Ovary (tissue), 10 donors: ENCODE measurements at places on chromosomes 4 and X.

GRCh38 chr4:87354168-87355102 lies 31.8 kb upstream of the HSD17B13 start:
- no peaks in the 10 kb centered on the region for H3K4me1 ChIP-seq
- no peak overlapping the region for H3K27ac ChIP-seq
- H3K36me3 ChIP-seq: no peaks in the 10 kb centered on the region

DNA sequence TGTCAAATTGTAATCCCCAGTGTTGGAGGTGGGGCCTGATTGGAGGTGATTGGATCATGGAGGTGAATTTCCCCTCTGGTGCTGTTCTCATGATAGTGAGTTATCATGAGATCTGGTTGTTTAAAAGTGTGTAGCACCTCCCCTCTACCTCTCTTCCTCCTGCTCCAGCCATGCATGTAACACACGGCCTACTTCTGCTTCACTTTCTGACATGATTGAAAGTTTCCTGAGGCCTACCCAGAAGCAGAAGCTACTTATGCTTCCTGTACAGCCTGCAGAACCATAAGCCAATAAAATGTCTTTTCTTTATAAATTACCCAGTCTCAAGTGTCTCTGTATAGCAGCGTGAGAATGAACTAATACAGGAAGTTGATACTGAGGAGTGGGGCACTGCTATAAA lies 61.7 kb upstream of the DDX60 start:
- DNase-seq: no peak
- no peak overlapping the region for H3K27ac ChIP-seq
- no peaks in the 10 kb centered on the region for H3K4me1 ChIP-seq
- H3K27me3 ChIP-seq: no peaks in the 10 kb centered on the region
- H3K4me3 ChIP-seq: no peak overlapping the region

DNA sequence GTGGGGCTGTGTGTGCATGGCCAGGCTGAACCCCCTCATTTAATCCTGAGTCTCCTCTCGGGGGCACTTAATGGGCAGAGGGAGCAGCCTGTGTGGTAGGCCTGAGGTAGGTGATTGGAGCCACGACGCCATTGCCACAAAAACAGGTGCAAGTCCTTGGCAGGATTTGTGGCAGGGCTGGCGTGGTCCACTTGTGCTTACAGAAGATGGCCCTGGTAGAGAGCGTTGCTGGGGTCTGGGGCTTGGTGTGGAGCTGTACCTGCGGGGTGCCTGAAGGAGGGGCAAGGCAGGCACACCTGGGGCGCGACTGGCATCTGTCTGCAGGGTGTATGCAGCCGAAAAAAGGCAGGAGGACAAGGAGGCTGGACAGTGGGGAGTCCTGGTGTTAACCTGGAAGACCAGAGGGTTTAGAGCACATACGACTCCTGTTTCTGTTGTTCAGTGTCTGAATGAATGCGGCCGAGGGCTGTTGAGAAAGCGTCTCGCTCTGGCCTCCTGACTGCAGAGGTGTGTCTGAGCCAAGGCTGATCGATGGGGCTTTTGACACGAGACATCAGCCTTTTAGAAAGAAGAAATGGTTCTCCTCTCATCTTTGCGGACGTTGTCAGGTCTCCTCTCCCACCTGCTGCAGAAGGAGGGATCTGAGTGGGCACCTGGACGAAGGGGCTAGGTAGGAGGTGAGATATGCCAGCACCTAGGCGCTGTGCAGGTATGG lies 52.0 kb downstream of the TBC1D14 start:
- H3K27me3 ChIP-seq: no peaks in the 10 kb centered on the region
- no peaks in the 10 kb centered on the region for H3K4me1 ChIP-seq
- H3K4me3 ChIP-seq: no peak overlapping the region
- no peak for DNase-seq
- H3K36me3 ChIP-seq: no peaks in the 10 kb centered on the region

- H3K4me3 ChIP-seq: no peak overlapping the region
- H3K27ac ChIP-seq: no peak overlapping the region
- no peaks in the 10 kb centered on the region for H3K4me1 ChIP-seq
- DNase-seq: peak; percentile 46
These were observed 2.5 kb downstream of the COQ2 start for GRCh38 chr4:83282049-83282535.

- H3K4me3 ChIP-seq: no peak overlapping the region
- H3K27ac ChIP-seq: no peak overlapping the region
- H3K27me3 ChIP-seq: no peaks in the 10 kb centered on the region
- no peaks in the 10 kb centered on the region for H3K36me3 ChIP-seq
These were observed 61.1 kb upstream of the HCCS start for GRCh38 chrX:11050013-11050412.

GRCh38 chr4:73224886-73225285 lies 33.7 kb downstream of the ANKRD17 start:
- no peaks in the 10 kb centered on the region for H3K36me3 ChIP-seq
- no peaks in the 10 kb centered on the region for H3K27me3 ChIP-seq
- no peak overlapping the region for H3K27ac ChIP-seq
- H3K4me1 ChIP-seq: peaks cover 2% of the 10 kb centered on the region

- no peaks in the 10 kb centered on the region for H3K36me3 ChIP-seq
- H3K27me3 ChIP-seq: no peaks in the 10 kb centered on the region
- H3K27ac ChIP-seq: no peak overlapping the region
- H3K4me1 ChIP-seq: no peaks in the 10 kb centered on the region
- H3K4me3 ChIP-seq: no peak overlapping the region
These were observed 294.9 kb upstream of the PRPS2 start for GRCh38 chrX:12496343-12496742.
